ENCODE measurements at places on chromosomes 13 and 19.

GRCh38 chr13:46896341-46897137 is at the start of gene HTR2A:
HTR2A (minus strand) TSS chr13:46897053; CDS start chr13:46895906, 1,147 bp downstream.
- DNase-seq, result no peak

- DNase-seq, result peak; percentile 95
These were observed 3.7 kb downstream of the KCNC3 start for GRCh38 chr19:50325310-50326100.

- DNase-seq, result no peak
These were observed 80.4 kb downstream of the DLEU7 start for GRCh38 chr13:50762969-50763567.

DNA sequence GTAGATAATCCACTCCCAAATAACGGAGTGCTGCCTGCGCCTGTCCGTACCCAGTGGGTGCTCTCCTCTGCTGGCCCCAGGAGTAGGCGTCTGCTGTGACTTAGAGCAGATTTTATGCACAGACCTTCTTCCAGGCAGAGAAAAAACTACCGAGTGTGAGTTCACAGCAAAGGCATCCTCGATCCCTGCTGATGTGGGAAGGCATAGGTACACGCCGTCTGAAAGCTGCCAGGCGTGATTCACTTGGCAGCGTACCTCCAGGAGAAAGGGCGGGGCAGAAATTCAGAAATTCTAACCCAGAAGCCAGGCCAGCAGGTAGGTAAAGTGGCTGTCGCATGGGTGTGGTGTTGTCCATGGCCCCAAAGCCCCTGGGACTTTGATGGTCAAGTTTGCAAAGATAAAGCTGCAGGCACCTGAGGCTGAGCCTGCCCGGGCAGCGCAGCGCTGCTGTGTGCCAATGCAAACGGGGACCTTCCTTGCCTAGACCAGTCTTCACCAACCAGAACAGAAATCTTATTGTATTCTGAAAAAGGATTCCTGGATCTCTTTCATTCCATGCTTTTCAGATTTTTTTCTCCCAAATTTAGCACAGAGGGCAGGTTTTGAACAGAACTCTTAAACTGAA is 36.3 kb downstream of the COL4A2 start:
- no peak for DNase-seq

GRCh38 chr13:79936368-79937136 is 404.4 kb downstream of the SPRY2 start:
- no peak for DNase-seq

All from NCI-H510A treated with DMSO at 0.1 percent for 48 hours (cell line).